Posterior cingulate gyrus (tissue), 11 donors: ENCODE measurements at places on chromosomes 13 and 19.
A peak's percentile ranks its signal among the peaks of the same experiment; 100 is the strongest.

GRCh38 chr13:28117689-28118377 lies 17.5 kb upstream of the FLT3 start:
- DNase-seq, result peak; percentile 27

DNA sequence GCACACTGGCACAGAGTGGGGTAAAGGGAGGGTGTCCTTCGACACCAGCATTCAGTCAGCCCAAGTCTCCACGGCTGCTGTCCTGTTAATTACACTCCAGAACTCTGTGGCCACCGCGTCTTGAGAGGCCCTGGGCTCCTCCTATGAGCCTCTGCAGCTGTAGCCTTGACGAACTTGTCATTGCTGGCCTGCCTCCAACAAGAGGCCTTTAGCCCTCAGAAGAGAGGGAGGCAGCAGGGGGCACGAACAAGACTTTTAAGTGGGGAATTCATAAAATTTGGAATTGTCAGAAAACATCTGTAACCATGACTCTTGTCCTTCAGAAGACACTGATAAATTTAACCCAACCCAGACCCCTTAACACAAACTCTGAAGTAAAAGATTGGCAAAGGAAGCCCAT lies 241.9 kb downstream of the UQCRFS1 start:
- DNase-seq, result no peak

DNA sequence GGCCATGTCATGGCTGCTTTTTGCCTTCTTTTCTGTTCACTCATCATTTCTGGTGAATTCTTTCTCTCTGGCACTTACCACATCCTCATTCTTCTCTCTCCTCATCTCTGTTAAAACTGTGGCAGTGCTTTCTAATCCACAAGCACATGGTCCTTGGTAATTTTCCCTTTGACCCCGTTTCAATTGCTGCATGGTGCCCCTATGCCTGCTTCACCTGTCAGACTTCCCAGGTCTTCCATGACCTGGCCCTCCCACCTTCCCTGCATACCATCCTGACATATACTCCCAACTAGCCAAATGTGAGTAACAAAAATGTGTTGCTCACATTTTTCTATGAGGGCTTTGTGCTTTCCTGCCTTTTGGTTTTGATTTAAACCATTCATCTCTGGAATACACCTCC lies 286.5 kb downstream of the MTUS2 start:
- DNase-seq, result no peak

GRCh38 chr19:49126575-49126974 lies 7.2 kb downstream of the PPFIA3 start:
- DNase-seq, result no peak

- DNase-seq, result no peak
Observed at GRCh38 chr19:10966809-10967208, 6.0 kb downstream of the SMARCA4 start.

DNA sequence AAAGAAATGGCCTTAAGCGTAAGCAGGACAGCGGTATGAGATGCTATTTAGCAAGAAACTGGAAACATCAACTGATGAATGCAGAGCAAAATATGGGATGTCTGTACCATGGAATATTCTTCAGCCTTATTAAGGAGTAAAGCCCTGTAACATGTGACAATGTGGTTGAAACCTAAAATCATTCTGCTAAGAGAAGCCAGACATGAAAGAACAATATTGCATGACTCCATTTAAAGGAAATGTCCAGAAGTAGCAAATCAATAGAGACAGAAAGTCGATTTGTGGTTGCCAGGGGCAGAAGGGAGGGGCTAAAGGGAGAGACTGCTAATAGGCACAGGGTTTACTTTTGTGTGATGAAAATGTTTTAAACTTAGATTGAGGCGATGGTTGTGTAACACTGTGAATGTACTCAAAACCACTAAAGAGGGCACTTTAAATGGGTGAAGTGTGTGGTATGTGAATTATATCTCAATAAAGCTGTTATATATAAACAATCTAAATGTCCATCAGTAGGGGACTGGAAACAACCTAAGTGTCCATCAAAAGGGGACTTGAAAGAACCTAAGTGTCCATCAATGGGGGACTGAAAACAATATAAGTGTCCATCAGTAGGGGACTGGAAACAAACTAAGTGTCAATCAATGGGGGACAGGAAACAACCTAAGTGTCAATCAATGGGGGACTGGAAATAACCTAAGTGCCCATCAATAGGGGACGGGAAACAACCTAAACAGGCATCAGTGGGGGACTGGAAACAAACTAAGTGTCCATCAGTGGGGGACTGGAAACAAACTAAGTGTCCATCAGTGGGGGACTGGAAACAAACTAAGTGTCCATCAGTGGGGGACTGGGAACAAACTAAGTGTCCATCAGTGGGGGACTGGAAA lies 45.4 kb downstream of the CCL25 start:
- DNase-seq, result no peak

- DNase-seq, result no peak
Observed at GRCh38 chr19:6802336-6803035, 30.0 kb downstream of the VAV1 start.

GRCh38 chr13:98570929-98571372 lies 6.0 kb downstream of the STK24 start:
- DNase-seq, result no peak

DNA sequence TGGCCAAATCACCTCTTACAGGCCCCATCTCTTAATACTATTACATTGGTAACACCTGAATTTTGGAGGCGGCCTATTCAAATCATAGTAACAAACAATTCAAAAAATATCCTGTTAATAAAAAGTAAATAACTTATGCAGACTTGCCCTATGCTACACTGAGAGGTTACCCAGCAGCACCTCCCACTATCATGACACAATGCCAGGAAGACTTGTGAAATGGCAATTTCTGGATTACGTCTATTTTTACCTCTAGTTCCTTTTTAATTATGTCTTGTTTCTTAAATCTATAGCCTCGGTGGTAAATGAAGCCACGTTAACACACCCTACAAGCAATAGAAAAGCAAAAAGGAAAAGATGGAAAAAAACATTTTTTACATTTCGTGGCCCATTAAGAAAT lies 6.2 kb upstream of the DZIP1 start:
- no peak for DNase-seq
